Stomach (tissue), 19 donors: ENCODE measurements at places on chromosomes 2 and 18. TPM values are rescaled to one million over a fixed set of nuclear protein-coding genes. Genes with fewer than 3 reads are reported as not detected.
A peak's percentile ranks its signal among the peaks of the same experiment; 100 is the strongest.

DNA sequence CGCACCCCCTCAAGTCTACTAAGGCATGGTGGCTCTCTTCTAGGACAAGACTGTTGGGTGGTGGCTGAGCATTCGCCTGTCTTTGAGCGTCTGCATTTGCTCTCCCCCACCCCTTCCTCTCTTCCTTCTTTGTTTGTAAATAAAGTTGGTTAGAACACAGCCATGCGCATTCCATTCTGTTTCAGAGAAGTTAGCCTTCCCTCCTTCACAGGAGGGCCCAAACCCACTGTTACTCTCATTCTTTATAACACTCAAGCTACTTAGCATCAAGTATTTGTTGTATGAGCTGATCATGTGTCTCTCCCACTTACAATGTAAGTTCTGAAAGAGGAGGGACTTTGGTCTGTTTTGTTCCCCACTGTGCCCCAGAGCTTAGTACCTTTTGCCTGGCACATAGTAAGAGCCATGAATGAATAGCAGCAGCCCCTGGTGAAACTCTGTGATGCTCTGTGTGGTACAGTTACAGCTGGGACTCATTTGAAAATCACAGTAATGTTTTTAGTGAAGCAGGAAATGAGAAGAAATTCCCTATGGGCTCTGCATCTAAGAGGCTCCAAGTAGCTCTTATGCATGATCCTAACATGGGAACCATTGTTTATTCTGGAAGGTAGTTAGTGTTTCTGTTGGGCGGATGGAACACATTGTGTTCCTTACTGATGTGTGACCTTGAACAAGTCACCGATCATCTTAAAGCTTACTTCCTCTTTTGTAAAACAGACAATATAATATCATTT is 7.7 kb downstream of the MGAT5 start:
- H3K36me3 ChIP-seq = no peaks in the 10 kb centered on the region
- H3K27me3 ChIP-seq = no peaks in the 10 kb centered on the region
- DNase-seq = no peak
- peak overlapping the region; percentile 32 for H3K27ac ChIP-seq
- peaks cover 61% of the 10 kb centered on the region for H3K4me1 ChIP-seq

MEP1B gene
- total RNA-seq = not detected

- DNase-seq = no peak
- H3K27me3 ChIP-seq = no peaks in the 10 kb centered on the region
- no peaks in the 10 kb centered on the region for H3K36me3 ChIP-seq
- H3K4me1 ChIP-seq = peaks cover 7% of the 10 kb centered on the region
These were observed 25.6 kb upstream of the CXXC1 start for GRCh38 chr18:50313031-50313607.

SPATA3 gene
- not detected for total RNA-seq

ABCB6 gene
- total RNA-seq = 41.5 TPM

DNA sequence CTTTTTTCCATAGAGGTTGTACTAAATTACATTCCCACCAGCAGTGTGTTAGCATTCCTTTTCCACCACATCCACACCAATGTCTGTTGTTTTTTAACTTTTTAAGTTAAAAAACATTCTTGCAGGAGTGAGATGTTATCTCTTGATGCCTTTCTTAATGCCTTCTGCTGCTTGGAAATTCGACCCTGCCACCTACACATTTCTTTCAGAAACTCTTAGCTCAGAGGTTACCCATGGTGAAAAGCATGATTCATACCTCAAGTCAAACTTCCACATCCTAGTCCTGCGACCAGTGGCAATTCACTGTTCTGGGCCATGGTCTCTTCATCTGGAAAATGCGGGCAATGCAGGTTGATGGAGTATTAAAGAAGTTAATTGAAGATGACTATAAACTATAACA is 12.7 kb upstream of the HNMT start:
- no peak overlapping the region for H3K27ac ChIP-seq
- no peaks in the 10 kb centered on the region for H3K36me3 ChIP-seq
- no peak for DNase-seq

DNA sequence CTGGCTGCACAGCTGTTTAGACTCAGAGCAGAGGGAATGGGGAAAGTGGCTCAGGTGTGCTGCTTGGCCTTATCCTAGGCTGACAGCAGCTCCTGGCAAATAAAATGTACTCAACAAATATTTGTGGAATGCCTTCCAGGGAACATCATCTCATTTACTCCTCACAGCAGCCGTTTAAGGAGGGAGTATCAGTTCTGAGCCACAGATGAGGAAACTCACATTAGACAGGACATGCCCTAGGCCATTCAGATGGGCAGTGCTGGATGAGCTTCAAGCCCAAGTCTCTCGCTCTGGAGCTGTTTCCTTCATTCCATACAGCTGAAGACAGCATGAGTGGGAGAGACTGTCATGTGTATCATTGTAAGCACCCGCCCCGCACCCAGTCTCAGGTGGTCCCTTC is 129.6 kb upstream of the CNGA3 start:
- H3K4me3 ChIP-seq = no peak overlapping the region
- H3K4me1 ChIP-seq = peaks cover 15% of the 10 kb centered on the region
- H3K27me3 ChIP-seq = no peaks in the 10 kb centered on the region
- no peak overlapping the region for H3K27ac ChIP-seq
- DNase-seq = no peak

DNA sequence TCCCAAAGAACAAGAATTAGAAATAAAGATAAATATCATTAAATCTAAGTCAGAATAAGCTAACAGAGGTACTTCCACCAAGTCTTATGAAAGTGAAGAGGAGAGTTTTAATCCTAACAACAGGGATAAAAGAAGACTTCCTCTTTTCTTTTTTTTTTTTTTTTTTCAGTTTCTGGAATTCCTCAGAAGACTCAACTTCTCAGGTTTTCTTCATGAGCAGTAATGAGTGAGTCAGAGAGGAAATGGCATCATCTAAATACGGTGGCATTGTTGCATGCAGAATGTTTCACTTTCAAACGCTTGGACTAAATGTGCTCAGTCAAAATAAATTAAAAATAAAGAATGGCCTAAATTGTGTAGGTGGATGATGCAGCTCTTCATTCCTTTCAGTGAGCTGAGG is 45.6 kb upstream of the ARHGAP15 start:
- no peaks in the 10 kb centered on the region for H3K27me3 ChIP-seq
- H3K27ac ChIP-seq = no peak overlapping the region
- H3K4me3 ChIP-seq = no peak overlapping the region
- DNase-seq = no peak
- no peaks in the 10 kb centered on the region for H3K4me1 ChIP-seq

DSG4 gene
- total RNA-seq = not detected

GRCh38 chr2:147806846-147807245 is 38.0 kb upstream of the ACVR2A start:
- peak; percentile 12 for DNase-seq
- no peaks in the 10 kb centered on the region for H3K27me3 ChIP-seq
- H3K27ac ChIP-seq = no peak overlapping the region
- H3K4me3 ChIP-seq = no peak overlapping the region

ITGB6 gene
- total RNA-seq = 17.0 TPM

C2orf74 gene
- not detected for total RNA-seq

DNA sequence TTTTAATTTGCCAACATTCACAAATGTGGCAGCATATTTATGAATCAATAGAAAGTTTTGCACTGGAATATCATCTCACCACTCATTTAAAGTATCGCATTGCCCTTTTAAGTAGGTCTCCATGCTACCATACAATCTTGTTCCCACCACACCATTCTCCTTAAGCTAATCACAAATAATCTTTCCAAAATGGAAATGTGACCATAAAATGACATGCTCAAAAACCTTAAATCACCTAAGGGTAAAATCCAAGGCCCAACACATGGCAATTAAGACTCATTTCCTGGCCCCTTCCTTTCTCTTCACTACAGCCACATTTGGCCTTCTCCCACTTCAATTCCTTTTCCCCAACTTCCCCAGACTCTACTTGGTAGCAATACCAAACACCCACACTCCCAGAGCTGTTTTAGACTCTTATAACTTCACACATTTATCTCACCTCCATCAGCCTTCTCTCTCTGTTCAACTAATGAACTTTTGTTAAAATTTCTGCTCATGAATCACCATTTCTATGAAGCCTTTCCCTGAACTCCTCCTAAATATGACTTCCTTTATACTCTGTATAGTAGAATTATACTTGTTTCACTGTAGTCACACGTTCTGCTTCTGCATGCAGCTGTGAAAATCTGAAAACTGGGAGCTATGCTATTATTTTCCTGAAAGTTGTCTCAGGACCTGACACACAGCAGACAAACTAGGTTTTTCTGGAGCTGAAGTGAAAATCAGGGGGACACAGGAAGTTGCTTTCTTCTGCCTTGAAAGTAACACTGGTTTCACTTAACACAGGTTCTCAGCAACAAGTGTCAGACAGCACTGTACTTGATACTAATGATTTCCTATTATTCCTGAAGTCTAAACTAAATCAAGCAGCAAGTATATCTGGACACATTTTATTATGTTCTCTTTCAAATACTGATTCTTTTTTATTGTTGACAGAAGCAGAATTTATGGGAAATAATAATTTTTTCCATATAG is 303.9 kb downstream of the ZEB2 start:
- H3K27me3 ChIP-seq = no peaks in the 10 kb centered on the region
- H3K4me1 ChIP-seq = peaks cover 9% of the 10 kb centered on the region
- no peaks in the 10 kb centered on the region for H3K36me3 ChIP-seq
- H3K4me3 ChIP-seq = no peak overlapping the region
- DNase-seq = no peak

MC4R gene
- not detected for total RNA-seq

GRCh38 chr18:23115683-23116096 is 19.6 kb upstream of the CABLES1 start:
- no peak overlapping the region for H3K4me3 ChIP-seq
- H3K36me3 ChIP-seq = no peaks in the 10 kb centered on the region
- no peaks in the 10 kb centered on the region for H3K27me3 ChIP-seq
- peaks cover 23% of the 10 kb centered on the region for H3K4me1 ChIP-seq
- peak; percentile 35 for DNase-seq

KCNJ13 gene
- not detected for total RNA-seq

DNA sequence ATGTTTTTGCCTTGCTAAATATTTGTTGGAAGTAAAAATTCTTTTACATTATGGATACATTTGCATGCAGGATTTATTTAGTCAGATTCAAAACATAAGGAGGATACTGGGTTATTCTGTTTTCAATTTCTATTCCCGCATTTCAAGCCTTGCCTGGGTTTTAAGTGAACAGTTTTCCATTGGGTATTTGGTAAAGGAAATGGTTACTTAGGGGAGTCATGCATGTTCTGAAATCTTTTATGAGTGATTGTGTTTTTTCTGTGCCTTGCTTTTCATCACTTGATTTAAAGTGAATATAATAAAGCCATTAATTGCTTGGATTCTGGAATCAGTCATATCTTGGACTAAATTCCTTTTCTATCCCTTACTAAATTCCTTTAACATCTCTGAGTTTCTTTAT is 12.0 kb upstream of the SP9 start:
- no peaks in the 10 kb centered on the region for H3K36me3 ChIP-seq
- peaks cover 22% of the 10 kb centered on the region for H3K4me1 ChIP-seq
- H3K27ac ChIP-seq = no peak overlapping the region
